Kidney (tissue), 22 donors: ENCODE measurements at places on chromosomes 13 and 19. TPM values are rescaled to one million over a fixed set of nuclear protein-coding genes. Genes with fewer than 3 reads are reported as not detected.

DNA sequence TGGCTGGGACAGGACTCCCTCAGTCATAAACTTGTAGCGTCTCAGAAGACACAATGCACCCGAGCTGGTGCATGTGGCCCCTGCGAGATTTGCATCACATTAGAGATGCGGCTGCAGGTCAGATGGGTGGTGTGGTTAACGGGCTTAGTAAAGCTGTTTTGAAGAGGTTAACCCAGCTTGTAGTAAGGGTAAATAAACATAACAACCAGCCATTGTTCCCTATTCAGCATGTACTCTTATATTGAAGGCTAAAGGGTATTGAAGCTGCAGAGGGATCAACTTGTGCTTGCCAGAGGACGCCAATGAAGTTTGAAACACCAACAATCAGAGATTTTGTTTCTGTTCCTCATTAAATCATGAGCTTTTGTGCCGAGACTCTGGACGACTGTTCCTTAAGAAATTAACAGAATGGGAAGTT is 79.4 kb downstream of the ZIC5 start:
- H3K4me3 ChIP-seq, result no peak overlapping the region
- DNase-seq, result no peak
- H3K4me1 ChIP-seq, result no peaks in the 10 kb centered on the region
- no peaks in the 10 kb centered on the region for H3K36me3 ChIP-seq

DNA sequence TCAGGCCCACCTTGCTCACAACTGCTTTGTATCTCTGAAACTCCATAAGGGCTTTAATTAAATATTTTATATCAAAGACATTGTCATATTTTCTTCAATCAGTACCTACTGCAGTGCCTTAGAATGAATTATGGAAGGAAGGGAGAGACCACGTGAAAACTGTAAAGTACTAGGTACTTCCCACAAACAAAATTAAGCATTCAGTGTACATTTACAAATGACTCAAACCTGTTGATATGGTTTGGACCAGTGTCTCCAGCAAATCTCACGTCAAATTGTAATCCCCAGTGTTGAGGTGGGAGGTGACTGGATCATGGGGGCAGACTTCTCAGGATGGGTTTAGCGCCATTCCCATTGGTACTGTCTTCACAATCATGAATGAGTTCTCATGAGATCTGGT is 23.2 kb downstream of the KCTD12 start:
- no peak overlapping the region for H3K27ac ChIP-seq
- no peaks in the 10 kb centered on the region for H3K36me3 ChIP-seq
- H3K4me3 ChIP-seq, result no peak overlapping the region

GRCh38 chr19:11964858-11965645 is at the start of gene ZNF763:
Gene ZNF763 (plus strand): TSS chr19:11965040. CDS start chr19:11965209, 169 bp downstream.
- peak; percentile 97 for DNase-seq
- H3K4me3 ChIP-seq, result peak within 1 kb of the TSS; percentile 88
- peak within 1 kb of the TSS; percentile 99 for H3K27ac ChIP-seq
- H3K36me3 ChIP-seq, result no peaks in the 10 kb centered on the region
- H3K4me1 ChIP-seq, result peaks cover 10% of the 10 kb centered on the region

- H3K27ac ChIP-seq, result no peak overlapping the region
- no peaks in the 10 kb centered on the region for H3K27me3 ChIP-seq
- DNase-seq, result no peak
- H3K4me1 ChIP-seq, result no peaks in the 10 kb centered on the region
Observed at GRCh38 chr13:41492432-41493260, 35.3 kb downstream of the RGCC start.

DNA sequence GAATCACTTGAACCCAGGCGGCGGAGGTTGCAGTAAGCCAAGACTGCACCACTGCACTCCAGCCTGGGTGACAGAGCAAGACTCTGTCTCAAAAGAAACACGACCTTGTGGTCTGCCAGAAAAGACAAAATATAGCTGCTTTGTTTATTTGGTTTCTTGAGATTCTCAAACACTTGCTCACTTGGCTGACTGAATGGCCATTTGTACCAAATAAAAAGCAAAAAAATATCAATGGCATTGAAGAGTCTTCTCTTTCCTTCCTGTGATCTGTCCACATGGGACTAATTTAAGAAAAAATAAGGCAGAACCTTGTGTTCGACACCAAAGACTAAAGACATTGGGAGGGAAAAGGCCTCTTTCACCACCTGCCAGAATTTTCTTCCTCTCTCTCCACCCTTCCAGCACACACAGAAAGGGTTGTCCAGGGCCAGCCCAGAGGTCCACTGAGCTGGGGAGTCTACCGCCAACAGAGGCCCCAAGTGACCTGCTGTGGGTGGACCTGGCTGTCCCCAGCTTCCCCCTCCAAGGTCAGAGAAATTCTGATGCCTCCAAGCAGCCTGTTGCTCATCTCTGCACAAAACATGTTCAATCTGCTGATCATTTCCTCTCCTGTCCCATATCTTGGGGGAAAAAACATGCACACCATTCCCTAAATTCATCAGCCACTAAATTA is 5.9 kb downstream of the BRME1 start:
- H3K27ac ChIP-seq, result no peak overlapping the region
- H3K4me3 ChIP-seq, result no peak overlapping the region
- no peaks in the 10 kb centered on the region for H3K4me1 ChIP-seq
- no peaks in the 10 kb centered on the region for H3K27me3 ChIP-seq
- no peak for DNase-seq
- H3K36me3 ChIP-seq, result no peaks in the 10 kb centered on the region

DNA sequence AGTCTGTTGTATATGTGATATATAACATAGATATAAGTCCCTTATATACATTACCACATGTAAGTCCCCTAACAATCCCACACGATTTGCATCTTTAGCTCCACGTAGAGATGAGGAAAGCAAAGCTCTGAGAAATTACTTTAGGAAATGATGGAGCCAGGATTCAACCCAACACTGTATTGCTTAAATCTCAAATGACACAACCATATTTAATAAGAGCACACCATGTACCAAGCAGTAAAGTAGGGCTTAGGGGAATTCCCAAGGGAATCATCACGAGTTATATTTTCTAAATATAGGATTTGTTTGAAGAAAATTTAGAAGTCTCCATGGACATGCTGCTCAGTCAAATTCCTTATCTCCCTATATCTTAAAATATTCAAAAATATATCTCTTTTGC is 61.3 kb upstream of the POMP start:
- H3K27ac ChIP-seq, result no peak overlapping the region
- no peaks in the 10 kb centered on the region for H3K4me1 ChIP-seq
- DNase-seq, result no peak
- H3K27me3 ChIP-seq, result no peaks in the 10 kb centered on the region
- H3K4me3 ChIP-seq, result no peak overlapping the region

- no peak overlapping the region for H3K4me3 ChIP-seq
- H3K36me3 ChIP-seq, result no peaks in the 10 kb centered on the region
- no peak overlapping the region for H3K27ac ChIP-seq
- no peak for DNase-seq
- no peaks in the 10 kb centered on the region for H3K4me1 ChIP-seq
Observed at GRCh38 chr13:39915418-39915817, 260.0 kb downstream of the COG6 start.

- no peak for DNase-seq
- peaks cover 8% of the 10 kb centered on the region for H3K4me1 ChIP-seq
- H3K27ac ChIP-seq, result peak overlapping the region; percentile 10
- H3K4me3 ChIP-seq, result peak overlapping the region; percentile 58
- H3K36me3 ChIP-seq, result no peaks in the 10 kb centered on the region
Observed at GRCh38 chr19:33520844-33521479, 629 bp downstream of the PEPD start.

DNA sequence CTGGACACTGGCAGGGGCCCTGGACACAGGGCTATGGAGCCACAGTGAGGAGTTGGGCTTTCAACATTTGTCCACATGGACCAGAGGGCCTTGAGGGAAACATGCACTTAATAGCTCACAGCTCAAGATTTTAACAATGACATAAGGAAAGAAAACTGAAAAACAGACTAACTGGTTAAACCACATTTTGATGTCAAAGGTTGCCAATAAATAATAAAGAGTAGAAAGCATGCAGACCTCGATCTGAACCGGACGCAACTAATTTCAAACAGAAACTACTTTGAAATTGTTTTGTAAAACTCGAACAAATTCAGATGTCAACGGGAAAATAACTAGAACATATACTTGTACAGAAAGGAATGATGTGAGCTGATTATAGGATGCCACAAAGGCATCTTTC is 15.5 kb upstream of the ZNF888 start:
- DNase-seq, result no peak
- no peaks in the 10 kb centered on the region for H3K36me3 ChIP-seq
- peaks cover 16% of the 10 kb centered on the region for H3K4me1 ChIP-seq
- no peak overlapping the region for H3K4me3 ChIP-seq

DNA sequence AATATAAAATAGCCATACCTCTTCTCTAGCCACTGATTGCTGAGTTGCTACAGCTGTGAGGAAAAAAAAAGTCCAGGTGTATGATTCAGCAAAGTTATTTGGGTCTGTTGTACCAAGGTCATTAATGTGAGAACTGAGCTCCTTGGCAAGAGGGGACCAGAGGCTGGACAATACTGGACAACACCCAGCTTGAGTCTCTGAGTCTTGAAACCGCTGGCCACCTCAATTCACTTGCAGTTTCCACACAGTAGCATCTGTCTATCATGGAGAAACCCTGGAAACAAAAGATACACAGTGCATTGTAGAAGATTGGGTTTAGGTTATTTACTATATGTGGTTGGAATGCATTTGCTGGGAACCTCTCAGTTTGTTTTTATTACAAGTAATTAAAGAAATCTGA is 60.4 kb downstream of the WDFY2 start:
- peaks cover 4% of the 10 kb centered on the region for H3K4me1 ChIP-seq
- no peaks in the 10 kb centered on the region for H3K27me3 ChIP-seq
- no peak for DNase-seq
- no peak overlapping the region for H3K27ac ChIP-seq
- no peaks in the 10 kb centered on the region for H3K36me3 ChIP-seq
- H3K4me3 ChIP-seq, result no peak overlapping the region

- peaks cover 3% of the 10 kb centered on the region for H3K27me3 ChIP-seq
- DNase-seq, result no peak
- no peak overlapping the region for H3K27ac ChIP-seq
- H3K36me3 ChIP-seq, result no peaks in the 10 kb centered on the region
Observed at GRCh38 chr19:10583036-10583776, 3.9 kb downstream of the AP1M2 start.

DNA sequence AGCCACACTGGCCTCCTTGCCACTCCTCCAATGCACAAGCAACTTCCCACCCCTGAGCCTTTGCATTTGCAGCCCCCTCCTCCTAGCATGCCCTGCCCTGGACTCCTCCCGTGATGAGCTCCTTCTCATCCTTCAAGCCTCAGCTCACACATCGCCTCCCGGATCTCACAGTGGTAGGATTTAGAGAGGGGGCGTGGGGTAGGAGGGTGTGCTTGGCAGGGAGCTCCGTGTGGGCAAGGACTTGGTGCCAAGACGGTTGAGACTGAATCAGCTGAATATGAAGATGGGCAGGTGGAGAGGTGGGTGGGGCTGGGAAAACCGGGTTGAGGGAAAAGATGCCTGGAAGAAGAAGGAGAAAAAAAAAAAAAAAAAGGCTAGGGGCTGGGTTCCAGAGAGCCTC is 48.4 kb upstream of the ZNRF4 start:
- H3K27me3 ChIP-seq, result no peaks in the 10 kb centered on the region
- H3K36me3 ChIP-seq, result no peaks in the 10 kb centered on the region
- DNase-seq, result no peak
- no peaks in the 10 kb centered on the region for H3K4me1 ChIP-seq
- no peak overlapping the region for H3K27ac ChIP-seq
- no peak overlapping the region for H3K4me3 ChIP-seq

- H3K27ac ChIP-seq, result no peak overlapping the region
- H3K36me3 ChIP-seq, result no peaks in the 10 kb centered on the region
- H3K27me3 ChIP-seq, result no peaks in the 10 kb centered on the region
- no peak overlapping the region for H3K4me3 ChIP-seq
- no peak for DNase-seq
Observed at GRCh38 chr19:32744555-32745325, 25.2 kb downstream of the TDRD12 start.

- no peaks in the 10 kb centered on the region for H3K4me1 ChIP-seq
- H3K36me3 ChIP-seq, result no peaks in the 10 kb centered on the region
- no peak overlapping the region for H3K27ac ChIP-seq
- no peak overlapping the region for H3K4me3 ChIP-seq
- DNase-seq, result no peak
Observed at GRCh38 chr13:99558570-99559180, 57.4 kb downstream of the TM9SF2 start.

DNA sequence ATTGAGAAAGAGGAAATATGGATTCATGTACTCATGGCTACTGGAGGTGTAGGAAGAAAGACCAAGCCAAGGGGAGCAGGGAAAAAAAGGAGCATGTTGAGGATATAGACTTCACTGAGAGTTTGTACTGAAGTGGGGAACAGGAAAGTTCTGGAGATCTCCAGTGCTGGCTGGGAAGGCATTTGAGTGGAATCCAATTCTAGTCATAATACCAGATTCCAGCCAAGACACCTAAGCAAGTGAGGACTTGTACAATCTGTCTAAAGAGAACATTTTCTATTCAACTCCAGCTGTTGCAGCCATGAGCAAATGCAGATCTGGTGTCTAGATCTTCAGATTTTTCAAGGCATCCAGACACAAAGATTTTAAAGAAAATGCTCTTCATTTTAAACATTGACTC is 412.5 kb downstream of the OXGR1 start:
- DNase-seq, result no peak
- H3K4me1 ChIP-seq, result no peaks in the 10 kb centered on the region
- no peaks in the 10 kb centered on the region for H3K36me3 ChIP-seq
- no peak overlapping the region for H3K27ac ChIP-seq
- H3K4me3 ChIP-seq, result no peak overlapping the region
- H3K27me3 ChIP-seq, result no peaks in the 10 kb centered on the region

DNA sequence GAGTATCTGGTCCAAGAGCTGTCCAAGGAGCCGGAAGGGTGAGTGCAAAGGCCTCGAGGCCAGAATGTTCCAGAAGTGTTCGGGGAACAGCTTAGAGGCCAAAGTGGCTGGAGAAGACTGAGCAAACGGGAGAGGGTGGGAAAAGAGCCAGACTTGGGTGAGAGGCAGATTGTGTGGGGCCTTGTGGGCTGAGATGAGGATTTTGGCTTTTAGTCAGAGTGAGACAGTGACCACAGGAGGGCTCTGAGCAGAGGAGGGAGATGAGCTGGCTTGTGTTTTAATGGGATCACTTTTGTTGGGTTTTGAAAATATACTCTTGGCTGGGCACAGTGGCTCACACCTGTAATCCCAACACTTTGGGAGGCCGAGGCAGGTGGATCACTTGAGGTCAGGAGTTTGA is 5.6 kb downstream of the NANOS2 start:
- no peaks in the 10 kb centered on the region for H3K27me3 ChIP-seq
- no peak overlapping the region for H3K27ac ChIP-seq
- H3K4me1 ChIP-seq, result no peaks in the 10 kb centered on the region
- no peak for DNase-seq
- no peak overlapping the region for H3K4me3 ChIP-seq

GRCh38 chr19:2115911-2116426 is 19.3 kb downstream of the IZUMO4 start:
- no peak overlapping the region for H3K4me3 ChIP-seq
- H3K27me3 ChIP-seq, result no peaks in the 10 kb centered on the region
- H3K27ac ChIP-seq, result no peak overlapping the region
- H3K4me1 ChIP-seq, result no peaks in the 10 kb centered on the region
- H3K36me3 ChIP-seq, result peaks cover 40% of the 10 kb centered on the region

DLEU7 gene
- total RNA-seq, result 0.28 TPM

TUBB4A gene
- 4.4 TPM for total RNA-seq

PROZ gene
- total RNA-seq, result not detected

MADCAM1 gene
- 0.50 TPM for total RNA-seq

ZNF222 gene
- total RNA-seq, result 4.5 TPM

ZNF681 gene
- 3.1 TPM for total RNA-seq

SPATA13 gene
- total RNA-seq, result 69.2 TPM

OSCAR gene
- total RNA-seq, result 5.1 TPM

TNNI3 gene
- total RNA-seq, result 0.41 TPM
